ENCODE measurements at places on chromosomes 6 and 20.
A peak's percentile ranks its signal among the peaks of the same experiment; 100 is the strongest.

GRCh38 chr20:13041574-13042457, 33.0 kb downstream of the SPTLC3 start:
- DNase-seq = no peak

DNA sequence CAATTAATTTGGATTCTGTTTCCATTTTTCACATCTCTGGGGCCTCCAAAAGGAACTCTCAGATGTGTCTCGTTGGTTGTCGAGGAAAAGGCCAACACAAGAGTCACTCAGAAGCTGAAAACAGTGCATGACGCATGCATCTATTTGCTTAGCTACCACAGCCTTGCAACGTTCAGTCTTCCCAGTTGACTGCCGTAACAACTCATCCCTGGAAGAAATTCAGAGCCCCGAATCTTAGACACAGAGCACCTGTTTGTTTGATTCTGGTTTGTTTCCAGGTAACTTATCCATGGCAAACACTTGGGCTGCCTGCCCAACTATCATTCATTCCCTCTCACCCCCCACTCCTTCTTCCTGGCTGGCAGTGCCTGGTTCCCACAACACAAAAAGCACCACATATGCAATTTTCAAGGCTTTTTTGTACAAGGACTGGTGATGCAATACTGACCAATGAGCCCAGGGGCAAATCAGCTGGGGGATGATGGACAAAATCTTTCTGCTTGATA, 60.5 kb downstream of the ZMYND8 start:
- peak; percentile 11 for DNase-seq

DNA sequence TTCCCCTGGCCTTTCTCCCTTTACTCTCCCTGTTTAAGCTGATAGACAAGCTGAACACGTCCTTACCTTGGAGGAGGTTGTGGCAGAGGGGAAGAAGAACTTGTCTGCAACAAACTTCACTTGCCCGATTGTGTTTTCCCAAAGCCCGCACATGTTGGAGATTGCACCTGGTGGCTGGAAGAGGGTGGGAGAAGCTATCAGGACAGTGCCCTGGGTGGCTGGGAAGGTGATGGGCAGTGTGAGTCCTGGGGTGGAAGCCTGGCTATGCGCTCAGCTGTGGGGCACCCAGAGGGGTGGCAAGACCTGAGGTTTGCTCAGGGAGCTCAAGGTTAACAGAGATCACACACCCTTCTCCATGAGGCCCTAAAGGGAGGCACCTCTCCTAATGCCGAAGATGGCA, 25.0 kb upstream of the SSTR4 start:
- no peak for DNase-seq

- DNase-seq = peak; percentile 98
Measured at GRCh38 chr20:48064929-48065328, 279.6 kb upstream of the SULF2 start.

DNA sequence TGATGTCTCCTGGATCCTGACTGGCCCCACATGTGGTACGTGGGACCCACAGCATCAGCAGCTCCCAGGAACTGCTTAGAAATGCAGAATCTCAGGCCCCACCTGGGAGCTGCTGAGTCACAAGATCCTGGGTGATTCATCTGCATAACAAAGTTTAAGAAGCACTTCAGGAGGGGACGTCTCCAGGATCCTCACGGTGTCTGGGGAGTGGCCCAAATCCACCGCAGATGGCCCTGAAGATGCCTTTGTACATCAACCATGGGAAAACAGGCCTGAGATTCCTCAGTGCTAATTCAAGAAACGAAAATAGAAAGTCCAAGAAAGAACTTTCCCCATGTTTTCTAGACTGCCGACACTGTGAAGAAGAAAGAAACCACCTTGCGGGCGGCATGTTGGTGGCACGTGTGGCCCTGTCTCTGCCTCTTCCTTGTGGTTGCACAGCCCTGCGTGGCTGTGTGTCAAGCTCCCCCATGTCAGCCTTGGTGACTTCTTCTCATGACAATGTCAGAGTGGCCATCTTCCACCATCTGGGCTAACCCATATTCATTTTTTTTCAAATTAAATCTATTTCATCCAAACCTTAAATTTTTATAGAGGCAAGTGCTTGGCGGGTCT, 26.1 kb downstream of the RRBP1 start:
- no peak for DNase-seq

DNA sequence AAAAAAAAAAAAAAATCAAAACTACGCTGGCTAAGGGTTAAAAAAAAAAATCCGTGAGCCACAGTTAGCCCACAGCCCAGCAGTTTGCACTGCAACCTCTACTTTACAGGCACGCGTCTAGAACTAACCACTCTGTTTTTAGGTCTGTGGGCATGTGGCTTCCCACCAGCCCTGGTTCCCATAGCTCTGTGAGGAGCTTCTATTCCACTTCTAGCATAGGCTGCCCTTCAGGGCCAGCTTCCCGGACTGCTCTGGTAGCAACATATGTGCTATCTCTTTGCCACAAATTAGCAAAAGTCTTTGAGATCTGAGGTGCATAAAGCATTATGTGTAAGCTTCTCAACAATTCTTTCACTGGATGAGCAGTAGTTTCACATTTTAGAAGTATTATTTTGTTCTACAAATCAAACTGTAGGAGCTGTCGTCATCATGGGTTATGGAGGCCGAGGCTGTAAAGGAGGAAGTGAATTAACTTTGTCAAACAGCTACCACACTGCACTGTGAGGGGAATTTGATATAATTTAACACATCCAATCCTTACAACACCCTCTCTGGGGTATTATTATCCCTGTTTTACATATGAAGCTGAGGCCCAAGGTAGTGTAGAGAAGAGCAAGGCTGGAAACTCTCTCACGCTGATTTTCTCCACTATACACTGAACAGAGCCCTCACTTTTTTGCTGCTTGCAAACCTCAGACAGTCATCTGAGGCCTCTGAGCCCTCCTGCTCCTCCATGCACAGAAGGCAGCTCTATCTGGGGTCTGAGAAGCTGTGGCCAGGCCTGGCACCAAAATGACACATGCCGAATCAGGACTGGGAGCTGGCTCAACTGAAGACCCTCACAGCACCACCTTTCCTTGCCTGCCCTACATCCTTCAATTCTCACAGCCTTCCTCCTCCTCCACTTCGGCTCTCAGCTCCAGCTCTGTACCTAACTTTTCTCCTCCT, 35.4 kb downstream of the MAN1A1 start:
- no peak for DNase-seq

DNA sequence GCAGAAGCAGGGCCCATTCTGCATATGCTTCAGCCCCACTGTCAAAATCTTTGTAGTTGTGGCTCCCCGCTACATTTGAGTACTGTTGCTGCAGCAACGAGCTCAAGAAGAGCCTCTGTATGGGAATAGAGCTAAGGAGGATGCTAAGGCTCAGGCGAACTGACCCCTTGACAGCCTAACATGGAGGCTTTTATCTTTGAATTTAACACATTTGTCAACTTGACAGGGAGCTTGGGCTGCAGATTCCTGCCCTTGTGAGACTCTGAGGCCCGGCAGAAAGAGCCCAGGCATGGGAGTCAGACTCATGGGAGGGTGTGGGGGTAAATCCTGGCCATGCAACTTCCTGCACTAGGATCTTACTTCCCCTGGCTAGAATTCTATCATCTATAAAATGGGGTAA, 278.7 kb upstream of the CITED2 start:
- DNase-seq = no peak

DNA sequence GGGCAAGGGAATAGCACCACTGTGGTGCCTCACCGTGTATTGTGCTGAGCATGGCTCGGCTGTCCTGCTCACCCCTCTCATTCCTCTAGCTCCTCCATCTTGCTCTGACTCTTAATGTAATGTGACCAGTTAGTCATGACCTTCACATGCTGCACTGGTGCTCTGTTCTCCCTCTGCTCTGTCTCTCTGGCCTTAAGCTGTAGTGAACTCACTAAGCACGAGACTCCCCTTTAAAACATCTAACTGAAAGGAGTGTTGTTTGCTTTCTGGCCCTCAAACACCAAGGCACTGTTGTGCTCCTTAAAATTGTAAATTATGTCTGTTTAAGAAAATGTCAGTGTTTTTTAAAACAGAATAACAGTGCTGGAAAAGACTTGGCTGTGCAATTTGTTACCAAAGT, 140.4 kb downstream of the HDGFL1 start:
- no peak for DNase-seq

- no peak for DNase-seq
Measured at GRCh38 chr6:20024316-20024673, 187.1 kb downstream of the ID4 start.

- no peak for DNase-seq
Measured at GRCh38 chr6:16380220-16380809, 141.9 kb downstream of the GMPR start.

DNA sequence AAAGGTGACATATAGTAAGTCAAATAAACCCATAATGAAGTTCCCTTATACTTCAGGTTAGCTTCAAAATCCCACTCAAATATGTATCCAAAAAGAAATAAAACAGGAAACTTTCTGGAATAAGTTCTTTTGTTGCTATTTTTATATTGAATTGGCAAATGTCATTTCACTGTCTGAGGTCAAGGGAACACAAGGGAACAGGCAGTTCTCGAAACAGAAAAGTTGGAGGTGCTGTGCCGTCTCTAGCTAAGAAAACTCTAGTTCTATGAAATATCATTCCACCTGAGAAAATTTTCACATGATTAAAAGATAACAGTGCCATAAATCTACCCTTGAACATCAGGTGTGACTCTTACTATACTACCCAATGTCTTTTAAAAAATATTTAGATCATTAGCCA, 358.5 kb downstream of the PRKN start:
- DNase-seq = no peak

- no peak for DNase-seq
Measured at GRCh38 chr20:32274359-32274758, 3.1 kb upstream of the KIF3B start.

DNA sequence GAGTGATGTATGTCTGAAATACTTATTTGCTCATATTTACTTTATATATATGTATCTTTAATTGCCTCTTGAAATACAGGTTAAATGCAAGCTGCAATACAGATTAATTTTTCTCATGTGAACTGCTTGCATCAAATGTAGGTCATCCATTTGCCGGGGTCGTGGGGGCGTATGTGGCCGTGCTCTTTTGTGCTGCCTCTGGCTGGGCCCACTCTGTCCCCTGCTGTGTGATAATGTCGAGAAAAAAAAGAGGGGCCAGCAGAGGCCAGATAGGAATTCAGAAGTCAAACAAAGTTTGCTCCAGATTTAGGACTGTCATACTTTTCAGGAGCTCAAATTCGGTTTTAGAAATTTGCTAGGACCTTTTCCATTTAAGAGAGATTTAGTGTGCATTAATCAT, 459.6 kb upstream of the SOX4 start:
- DNase-seq = no peak

DNA sequence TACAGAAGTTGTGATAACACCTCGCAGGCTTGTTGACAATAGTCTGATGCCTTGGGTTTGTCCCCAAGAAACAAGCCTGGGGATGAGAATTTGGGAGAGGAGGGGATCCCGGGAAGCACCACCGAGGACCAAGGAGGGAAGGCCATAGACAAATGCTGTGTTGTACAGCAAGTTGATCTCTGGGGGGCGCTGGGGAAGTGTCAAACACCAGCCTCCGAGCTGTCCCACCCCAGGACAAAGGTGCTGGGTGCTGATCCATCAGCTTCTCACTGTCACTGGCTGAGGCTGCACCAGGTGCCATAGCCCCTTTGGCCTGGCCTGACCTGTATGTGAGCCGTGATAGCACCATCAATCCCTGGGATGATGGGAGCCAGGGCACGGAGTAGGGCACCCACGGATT, 64.0 kb downstream of the SYNDIG1 start:
- no peak for DNase-seq

DNA sequence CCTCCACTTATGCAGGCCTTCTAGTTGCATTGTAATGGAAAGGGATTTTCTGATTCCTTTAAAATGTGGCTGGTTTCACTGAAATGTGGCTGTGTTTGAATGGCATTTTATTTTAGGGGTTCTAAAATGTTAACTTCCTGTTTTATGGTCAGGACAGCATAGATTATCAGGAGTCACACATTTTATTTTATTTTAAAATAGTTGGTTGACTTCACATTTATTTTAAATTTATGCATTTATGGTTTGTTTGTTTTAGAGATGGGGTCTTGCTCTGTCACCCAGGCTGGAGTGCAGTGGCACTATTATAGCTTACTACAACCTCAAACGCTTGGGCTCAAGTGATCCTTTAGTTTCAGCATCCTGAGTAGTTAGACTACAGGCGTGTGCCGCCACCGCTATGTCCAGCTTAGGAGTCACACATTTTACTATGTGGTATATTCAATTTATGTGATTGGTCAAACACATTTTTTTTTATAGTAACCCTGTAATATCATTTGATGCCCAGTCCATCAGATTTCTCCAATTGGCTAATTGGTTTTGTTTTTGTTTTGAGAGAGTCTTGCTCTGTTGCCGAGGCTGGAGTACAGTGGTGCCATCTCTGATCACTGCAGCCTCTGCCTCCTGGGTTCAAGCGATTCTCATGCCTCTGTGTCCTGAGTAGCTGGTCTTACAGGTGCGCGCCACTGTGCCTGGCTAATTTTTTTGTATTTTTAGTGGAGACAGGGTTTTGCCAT, 2.3 kb downstream of the DTD1 start:
- no peak for DNase-seq

Data from renal cortical epithelial cell (primary cell).